ENCODE measurements at places on chromosomes 13 and 19.

- DNase-seq = no peak
Measured at GRCh38 chr13:84211048-84211447, 328.8 kb upstream of the SLITRK1 start.

GRCh38 chr13:21546372-21546771 is 57.6 kb downstream of the MICU2 start:
- DNase-seq = peak; percentile 36

DNA sequence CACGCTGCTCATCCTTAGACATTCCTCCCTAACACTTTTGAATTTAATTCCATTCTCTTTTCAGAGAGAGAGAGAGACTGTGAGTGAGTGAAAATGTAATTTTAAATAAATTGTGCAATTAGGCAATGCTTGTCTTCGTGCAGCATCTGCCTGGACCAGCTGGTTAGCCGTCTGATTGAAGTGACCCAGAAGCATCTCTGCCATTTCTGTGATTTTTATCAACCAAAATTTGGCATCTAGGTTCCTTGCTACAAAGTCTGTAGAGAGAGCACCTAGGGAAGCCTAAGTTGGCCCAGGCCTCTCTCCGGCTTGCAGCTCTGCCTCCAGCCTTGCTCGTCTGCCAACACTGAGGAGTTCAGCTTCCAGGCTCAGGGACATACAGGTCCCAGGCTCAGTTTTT is 138.6 kb upstream of the GPR12 start:
- no peak for DNase-seq

DNA sequence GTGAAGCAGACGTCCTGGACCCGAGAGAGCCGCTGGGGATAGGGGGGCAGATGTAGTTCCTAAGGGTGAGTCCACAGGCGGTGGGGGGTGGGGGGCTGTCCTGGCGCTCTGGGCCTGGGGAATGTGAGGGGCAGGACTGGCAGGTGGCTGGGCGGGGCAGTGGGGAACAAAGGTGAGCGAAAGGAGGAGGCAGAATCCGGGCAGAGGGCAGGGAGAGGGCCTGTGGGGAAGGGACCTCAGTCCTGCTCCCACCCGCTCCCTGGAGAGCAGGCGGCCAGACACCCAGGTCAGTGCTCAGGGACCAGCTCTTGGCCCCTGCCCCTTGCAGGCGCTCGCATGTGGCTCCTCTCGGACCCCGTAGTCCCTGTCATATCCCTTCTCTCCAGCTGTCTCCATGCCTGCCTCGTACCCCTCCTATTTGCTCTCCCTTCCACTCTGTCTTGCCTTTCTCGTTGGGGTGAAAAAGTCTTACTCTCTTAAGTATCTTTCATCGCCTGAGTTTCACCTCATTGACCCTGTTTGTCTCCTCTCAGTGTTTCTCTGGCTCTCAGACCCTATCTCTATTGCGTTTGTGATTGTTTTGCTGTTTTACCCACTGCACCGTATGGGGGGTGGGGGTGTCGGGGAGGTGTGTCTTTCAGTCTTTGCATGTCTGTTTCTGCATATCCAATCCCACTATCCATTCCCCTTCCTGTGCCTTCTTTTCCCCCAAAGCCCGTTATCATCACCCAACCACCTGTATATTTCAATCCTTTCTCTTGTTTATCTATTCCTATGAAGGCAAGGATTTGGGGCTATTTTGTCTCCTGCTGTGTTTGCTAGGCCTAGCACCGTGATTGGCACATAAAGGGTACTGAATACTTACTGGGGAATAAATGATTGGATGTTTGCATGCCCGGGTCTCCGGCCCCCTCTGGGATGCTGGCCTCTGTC is 5.8 kb downstream of the SPHK2 start:
- no peak for DNase-seq

- DNase-seq = no peak
Measured at GRCh38 chr19:28396287-28396831, 816.6 kb downstream of the UQCRFS1 start.

DNA sequence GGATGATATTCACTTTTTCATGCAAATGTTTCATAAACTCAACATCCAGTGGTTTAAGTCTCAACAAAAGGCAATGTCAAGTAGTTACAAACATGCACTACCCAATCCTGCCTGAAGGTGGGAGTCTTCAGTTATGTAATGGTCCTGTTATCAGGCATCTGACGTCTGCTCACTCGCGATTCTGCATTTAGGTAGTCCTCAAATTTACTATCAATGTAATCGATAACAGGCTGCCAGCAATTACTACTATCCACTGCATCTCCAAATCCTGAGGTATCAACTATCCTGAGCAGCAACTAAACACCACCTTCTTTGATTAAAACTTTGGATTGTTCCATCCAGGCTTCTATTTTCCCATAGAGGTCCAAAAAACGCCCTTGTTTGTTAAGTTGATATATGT is 51.2 kb downstream of the NLRP12 start:
- peak; percentile 48 for DNase-seq

DNA sequence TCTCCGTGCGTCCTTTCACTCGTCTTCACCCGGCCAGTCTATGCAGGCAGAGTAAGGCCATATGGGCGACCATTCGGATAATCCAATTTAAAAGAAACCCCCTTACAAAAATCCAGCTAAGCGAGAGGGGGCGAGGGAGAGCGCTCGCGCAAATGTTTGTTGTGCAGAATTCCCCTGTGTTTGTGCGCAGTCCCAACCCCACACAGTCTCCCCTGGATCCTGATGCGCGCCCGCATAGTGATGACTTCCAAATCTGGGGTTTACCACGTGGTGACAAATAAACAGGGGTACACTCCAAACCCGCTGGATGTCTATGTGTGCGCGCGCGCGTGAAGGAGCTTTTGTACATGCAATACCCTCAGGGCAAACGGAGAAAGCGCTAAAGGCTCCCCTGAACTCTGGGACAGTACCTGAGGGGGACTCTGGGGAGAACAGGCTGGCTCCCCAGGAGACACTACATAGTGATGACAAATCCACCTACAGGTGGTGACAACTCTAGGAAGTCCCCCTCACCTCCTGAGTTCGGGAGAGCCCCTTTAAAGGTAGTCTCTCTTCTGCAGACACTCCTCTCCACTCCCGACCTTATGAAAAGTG is 8.5 kb downstream of the SOX21 start:
- no peak for DNase-seq

DNA sequence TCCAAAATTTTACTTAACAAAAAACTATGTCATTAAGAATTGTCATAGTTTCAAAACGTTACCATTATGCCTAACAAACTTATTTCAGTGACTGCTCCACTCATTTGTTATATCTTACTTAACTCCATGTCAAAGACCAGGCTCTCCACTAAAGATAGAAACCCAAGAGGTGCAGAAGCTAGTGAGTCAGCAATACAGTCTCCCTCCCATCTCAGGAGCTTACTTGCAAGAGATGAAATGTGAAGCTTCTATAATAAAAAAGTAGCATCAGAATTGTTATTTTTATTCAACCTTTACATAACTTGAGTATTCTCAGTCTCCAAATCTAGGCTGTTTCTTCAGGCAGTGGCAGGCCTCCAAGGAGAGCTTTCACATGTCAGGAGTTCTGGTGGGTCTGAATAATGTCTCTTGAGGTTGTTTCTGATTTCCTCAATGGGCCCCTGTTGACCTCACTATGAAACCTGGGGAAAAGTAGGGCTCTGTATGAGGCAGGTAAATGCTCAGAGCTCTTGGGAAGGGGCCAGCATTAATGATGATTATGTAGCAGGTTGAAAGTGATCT is 242.0 kb downstream of the NDFIP2 start:
- no peak for DNase-seq

- DNase-seq = no peak
Measured at GRCh38 chr19:1169921-1170885, 3.9 kb downstream of the SBNO2 start.

- DNase-seq = no peak
Measured at GRCh38 chr19:55333870-55334269, 5.8 kb upstream of the KMT5C start.

DNA sequence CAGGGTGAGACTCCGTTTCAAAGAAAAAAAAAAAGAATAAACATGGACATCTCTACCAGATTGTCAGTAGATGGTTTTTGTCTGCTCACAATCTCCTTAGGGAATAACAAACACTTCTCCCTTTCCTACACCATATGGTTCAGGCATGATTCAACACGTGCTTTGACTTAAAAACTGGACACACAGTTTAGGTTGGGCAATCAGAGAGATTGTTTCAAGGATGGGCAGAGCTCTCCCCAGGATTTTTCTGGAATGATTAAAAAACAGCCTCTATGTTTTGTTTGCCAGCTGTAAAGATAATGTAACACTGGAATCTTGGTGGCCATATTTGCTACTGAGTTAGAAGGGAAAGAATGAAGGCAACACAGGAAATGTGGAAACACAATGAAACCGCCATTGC is 150.1 kb upstream of the TSC22D1 start:
- DNase-seq = no peak

GRCh38 chr19:54339646-54340358 is 840 bp upstream of the LILRA4 start:
- DNase-seq = no peak

DNA sequence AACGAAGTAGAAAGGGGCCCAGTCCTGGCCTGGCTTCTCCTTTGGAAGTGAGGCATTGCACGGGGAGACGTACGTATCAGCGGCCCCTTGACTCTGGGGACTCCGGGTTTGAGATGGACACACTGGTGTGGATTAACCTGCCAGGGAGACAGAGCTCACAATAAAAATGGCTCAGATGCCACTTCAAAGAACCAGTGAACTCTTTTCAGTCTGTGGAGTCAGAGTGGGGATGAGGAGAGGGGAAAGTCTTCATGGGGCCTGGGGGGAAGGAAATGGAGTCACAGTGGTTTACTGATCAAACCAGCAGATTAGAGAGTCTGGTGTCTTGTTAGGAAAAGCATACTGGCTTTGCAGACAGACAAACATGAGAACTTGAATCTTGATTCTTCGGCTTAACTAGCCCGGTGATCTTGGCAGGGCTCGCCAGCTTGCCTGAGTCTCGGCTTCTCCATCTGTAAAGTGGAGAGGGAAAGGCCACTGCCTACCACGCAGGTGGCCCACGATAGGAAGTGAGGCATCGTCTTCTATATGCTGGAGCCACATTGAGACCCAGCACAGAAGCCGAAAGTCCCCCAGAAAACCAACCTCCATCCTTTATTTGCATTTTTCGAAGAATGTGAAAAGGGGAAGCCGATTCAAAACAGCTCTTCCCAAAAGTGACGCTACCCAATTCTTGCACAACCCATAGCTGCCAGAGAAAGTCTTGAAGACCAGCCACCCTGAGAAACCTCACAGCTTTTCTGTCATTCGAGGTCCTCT is at the start of gene FFAR1:
Gene FFAR1, plus strand, starts transcription at position 732 of the 759 bp plus-strand sequence. CDS start 3,650 bp downstream, outside the sequence.
- DNase-seq = no peak

DNA sequence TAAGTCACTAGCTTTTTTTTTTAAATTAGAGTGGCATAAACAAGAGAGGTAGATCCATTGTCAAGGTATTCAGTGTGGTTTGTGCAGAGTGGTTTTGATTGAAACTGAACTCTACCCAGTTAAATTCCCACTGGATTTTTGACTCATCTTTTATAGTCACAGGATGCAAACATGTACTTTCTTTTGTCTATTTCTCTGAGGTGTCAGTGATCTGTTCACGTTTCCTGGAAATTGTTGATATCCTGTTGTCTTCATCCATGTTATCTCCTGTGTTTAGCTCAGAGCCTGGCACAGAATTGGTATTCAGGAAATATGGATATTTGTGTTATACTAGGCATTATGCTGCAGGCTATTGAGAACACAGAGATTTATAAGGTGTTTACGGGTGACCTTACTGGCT is 119.7 kb downstream of the PCCA start:
- DNase-seq = no peak

GRCh38 chr13:58025821-58026220 is 394.3 kb downstream of the PCDH17 start:
- no peak for DNase-seq

DNA sequence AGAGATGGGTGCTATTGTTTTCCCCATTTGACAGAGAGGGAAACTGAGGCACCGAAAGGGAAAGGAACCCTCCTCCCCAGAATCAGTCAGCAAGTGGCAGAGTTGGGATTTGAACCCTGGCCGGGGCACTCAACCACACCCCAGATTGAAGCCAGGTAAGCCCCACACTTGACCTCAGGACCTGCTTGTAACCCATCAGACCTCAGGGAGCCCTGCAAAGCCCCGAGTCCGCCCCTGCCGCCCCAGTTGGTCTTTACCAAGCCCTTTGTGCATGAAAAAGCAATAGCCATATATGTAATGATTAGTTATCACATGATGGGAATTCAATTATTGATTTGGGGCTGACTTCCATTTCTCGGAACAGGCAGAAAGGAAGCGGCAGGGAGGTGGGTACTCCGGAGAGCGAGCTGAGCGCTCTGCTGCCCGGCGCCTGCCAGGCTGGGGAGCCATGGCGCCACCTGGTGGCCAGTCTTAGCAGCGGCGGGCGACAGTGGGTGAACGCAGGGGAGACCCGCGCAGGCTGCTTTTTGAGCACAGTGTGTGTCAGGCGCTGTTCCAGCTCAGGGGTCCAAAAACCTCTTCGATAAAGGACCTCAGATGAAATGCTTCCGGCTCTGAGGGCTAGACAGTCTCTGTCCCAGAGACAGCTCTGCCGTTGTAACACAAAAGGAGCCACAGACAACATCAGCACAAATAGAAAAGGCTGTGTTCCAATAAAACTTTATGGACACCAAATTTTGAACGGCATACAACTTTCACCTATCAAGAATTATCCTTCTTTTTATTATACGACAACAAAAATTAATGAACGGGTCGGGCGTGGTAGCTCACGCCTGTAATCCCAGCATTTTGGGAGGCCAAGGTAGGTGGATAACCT is 82.9 kb upstream of the CACNA1A start:
- peak; percentile 94 for DNase-seq

DNA sequence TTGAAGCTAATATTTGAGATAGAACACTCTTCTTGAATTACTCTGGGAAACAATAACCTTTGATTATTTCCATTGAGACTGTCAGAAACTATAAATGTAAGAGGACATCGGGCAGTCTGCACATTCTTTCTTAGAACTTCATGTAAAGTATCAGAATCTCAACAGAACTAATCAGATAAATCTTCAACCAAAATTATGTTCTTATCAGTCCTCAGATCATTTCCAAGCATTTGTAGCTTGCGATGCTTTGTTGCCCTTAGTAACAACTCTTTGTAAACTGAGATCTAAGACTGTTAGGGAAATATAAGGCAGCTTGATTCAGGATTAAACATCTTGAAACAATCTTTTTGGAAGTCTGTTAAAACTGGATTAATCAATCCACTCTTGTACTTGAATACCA is 70.3 kb downstream of the FNDC3A start:
- no peak for DNase-seq

- DNase-seq = no peak
Measured at GRCh38 chr13:42808341-42808940, 27.1 kb downstream of the FAM216B start.

Measured in D341Med (cell line).